Kidney epithelial cell (primary cell): ENCODE measurements at places on chromosomes 3 and 15. TPM values are rescaled to one million over a fixed set of nuclear protein-coding genes. Genes with fewer than 3 reads are reported as not detected.

- DNase-seq = no peak
These were observed 82.3 kb upstream of the AGTR1 start for GRCh38 chr3:148615382-148615781.

Gene BBS4
- 18.8 and 30.7 TPM in 2 replicates for total RNA-seq

DNA sequence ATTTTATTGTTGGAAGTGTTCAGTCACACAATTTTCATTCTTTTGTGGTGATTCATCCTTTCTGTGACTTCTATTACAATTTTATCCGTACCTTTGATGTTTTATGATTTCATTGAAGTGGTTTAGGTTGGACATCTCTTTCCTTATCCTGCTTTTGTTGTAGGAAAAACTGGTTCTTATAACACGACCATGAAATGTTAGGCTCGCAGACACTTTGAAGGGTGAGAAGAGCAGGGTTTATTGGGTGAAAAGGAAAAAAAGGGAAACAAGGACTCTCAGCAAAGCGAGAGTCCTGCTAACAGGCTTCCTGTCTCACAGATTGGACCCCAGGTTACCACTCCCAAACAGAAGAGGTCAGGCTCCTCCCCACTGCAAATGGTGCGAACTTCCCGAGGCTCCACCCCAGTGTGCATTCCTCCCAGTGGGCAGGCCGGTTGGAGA, 257.4 kb downstream of the STXBP5L start:
- no peak for DNase-seq

DNA sequence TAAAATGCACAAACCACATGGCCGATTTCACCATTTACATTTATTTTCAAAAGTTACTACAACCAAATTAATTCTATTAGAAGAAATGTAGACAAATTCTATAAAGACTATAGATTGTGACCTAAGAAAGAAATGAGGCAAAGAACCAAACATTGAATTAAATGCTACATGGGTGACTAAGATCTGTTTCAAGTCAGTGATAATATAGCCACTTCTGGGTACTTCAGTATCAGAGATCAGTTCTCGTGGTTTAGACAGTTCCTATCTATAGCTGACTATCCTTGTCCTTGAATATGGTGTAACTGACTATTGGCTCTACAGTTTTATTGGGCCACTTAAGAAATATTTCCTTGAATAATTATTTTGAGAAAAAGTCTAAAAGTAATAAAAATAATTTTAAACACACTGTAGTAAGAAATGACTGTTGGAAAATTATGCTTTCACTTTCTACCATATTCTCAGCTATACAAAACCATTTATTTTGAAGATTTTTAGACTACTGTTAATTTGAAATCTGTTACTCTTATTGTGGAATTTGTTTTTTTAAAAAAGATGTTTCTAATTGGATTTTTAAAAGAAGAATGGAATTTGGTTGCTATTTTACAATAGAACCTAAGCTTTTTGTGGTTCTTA, 14.1 kb downstream of the KCNMB3 start:
- no peak for DNase-seq

Gene RLBP1
- not detected in 2 replicates for total RNA-seq

DNA sequence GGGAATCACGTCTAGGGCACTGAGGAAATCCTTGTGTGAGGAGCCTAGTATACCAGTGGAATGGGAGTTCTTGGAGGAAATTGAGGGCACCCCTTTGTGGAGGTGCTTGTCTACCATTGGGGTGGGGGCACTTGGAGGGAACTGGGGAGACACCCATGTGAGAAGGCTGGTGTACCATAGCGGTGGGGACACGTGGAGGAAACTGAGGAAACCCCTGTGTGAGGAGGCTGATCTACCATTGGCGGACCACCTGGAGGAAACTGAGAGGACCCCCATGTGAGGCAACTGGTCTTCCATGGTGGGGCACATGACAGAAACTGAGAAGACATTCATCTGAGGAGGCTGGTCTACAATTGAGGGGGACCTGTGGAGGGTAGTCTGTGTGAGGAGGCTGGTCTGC, 164.5 kb downstream of the FBLN2 start:
- DNase-seq = no peak

DNA sequence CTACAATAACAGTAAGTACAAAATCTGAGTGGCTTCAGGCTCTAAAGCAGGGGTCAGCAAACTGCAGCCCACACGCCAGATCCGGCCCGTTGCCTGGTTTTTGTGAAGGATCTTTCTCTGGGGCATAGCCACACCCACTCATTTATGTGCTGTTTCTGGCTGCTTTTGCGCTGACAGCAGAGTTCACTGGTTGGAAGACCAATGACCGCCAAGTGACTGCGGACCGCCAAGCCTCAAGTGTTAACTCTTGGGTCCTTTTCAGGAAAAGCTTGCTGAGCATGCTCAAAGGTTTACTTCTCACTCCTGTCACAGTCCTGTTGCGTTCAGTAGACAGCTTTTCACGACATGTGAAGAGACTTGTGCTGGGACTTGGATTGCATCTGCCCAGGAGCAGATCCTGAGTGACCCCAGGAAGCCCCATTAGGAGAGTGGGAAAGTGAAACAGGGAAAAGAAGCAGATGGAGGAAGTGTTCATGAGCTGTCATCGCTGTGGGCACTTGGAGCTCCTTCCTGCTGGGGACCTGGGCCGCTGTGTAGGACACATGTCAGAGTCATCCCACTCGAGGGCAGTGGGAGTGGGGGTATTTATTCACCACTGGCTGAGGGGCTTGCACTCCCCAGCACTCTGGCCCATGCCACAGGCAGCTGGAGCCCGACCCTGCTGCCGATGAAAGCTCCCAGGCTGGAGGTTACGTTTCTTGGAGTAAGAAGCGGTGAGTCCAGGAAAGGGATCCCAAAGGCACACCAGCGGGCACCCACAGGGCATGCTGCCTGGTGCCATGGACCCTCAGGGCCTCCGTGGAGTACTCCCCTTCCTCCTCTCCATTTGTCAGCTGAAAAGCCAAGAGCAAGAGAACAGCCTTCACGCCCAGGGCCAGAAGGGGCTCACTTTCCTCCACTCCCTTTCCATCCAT, 249.1 kb downstream of the PLCL2 start:
- DNase-seq = no peak

Gene LTK
- 7.9 and 11.5 TPM in 2 replicates for total RNA-seq
